Left kidney (tissue), 8 donors: ENCODE measurements at places on chromosomes 11 and 22.

DNA sequence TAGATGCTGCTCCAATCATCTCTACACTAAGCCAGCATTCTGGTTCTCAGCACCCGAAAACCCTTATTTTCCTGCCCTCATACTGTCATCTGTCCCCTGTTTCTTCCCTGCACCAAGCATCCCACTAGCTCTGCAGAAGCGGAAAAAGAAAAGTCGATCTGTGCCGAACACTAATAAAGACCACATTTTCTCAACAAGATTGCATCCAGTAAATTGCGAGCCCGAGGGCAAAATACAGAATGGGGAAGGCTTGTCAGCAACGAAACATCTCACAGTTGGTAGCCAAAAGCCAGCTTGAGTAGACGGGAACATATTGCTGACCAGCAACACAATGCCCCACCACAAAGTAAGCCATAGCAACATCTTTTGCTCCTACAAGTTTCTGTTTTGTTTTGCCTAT is 227.4 kb downstream of the CADM1 start:
- DNase-seq: no peak

DNA sequence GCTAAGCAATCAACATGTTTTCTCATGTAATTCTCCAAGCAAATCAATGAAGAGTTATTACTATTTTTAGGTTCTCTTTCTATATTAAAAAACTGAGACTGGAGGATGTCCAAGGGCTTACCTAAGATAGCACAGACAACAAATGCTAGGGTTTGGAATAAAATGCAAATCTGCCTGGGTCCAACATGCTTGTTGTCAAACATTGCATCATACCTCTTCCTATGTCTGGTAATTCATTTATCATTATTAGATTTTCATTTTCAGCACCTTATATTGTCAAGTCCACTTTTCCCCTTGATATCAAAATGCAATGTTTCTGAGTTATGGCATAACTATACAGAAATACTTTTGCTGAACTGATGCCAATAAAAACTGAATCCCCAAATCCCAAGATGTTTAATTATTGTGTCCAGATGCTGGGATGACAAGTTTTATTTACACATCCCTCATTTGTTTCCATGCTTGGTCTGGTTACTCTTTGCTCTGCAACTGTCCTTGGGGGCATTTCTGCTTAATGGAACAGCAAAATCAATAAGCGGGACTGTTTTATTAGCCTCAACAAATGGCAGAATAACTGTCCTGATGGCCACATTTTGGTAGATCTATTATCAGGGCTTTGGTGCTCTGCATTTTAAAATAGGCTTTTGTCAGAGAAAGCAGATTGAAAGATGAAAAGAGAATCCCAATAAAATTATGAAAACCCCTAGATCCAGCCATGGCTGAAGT is 86.0 kb downstream of the C11orf87 start:
- no peak for DNase-seq

- DNase-seq: no peak
These were observed 54.6 kb downstream of the SFI1 start for GRCh38 chr22:31550871-31551370.

GRCh38 chr11:9718147-9718546 is 54.3 kb downstream of the SWAP70 start:
- DNase-seq: no peak

GRCh38 chr11:69076129-69076791 is 27.5 kb downstream of the TPCN2 start:
- DNase-seq: no peak

DNA sequence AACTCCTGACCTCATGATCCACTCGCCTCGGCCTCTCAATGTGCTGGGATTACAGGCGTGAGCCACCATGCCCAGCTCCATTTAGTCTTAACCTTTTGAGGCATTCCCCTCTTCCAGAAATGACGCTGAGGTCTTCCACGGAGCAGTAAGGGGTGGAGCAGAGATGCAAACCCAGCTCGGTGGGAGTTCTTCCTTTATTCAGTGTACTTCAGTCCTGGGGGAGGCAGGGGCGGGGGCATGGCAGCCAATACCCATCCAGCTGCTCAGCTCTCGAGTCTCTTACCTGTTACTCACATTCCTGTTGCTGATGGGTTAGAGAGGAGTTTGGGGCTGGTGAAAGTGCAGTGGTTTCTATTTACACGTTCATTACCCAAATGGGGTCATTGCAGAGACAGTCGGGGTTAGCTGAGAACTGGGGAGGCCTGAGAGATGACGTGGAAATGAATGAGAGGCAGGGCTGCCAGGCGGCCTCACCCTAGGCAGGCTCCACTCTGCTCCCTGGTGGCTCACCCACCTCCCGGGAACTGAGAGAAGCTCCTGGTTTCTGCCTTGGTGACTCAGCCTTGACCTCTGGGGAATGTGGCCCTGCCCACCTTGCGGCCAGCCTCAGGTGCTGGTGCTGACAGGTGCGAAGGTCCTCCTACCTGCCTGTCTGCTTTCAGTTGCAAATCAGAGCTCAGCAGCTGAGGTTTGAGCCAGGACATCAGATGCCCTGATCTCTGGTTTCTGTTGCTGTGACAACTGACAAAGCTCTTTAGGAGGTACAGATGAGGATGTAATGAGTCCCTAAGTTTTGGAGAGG is 13.4 kb upstream of the ST14 start:
- DNase-seq: no peak

DNA sequence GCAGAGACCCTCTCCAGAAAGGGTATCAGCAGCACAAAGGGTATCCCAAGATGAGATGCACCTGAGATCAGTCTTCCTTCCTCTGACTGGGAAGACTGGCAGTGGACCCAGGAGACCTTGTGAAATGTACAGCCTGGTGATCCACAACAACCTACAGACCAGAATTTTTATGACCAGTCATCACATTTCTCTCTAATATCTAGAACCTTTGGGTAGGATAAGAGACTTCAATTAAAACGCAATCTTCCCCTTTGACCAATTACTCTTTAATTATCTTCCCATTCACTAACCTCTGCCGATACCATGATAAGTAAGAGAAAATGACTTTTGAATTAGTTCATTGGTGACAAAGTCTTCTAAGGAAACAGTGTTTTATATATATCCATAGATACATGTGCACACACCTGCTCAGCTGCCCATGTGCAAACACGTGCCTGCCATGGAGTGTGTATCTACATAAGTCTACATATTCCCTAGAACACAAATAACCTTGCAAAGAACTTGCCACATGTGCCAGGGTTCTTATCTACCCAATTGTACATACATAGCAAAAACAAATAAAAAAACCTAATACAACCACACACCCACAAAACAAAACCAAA is 44.2 kb upstream of the SLC5A1 start:
- DNase-seq: no peak

GRCh38 chr22:45575607-45576272 is 73.1 kb downstream of the FBLN1 start:
- DNase-seq: no peak

DNA sequence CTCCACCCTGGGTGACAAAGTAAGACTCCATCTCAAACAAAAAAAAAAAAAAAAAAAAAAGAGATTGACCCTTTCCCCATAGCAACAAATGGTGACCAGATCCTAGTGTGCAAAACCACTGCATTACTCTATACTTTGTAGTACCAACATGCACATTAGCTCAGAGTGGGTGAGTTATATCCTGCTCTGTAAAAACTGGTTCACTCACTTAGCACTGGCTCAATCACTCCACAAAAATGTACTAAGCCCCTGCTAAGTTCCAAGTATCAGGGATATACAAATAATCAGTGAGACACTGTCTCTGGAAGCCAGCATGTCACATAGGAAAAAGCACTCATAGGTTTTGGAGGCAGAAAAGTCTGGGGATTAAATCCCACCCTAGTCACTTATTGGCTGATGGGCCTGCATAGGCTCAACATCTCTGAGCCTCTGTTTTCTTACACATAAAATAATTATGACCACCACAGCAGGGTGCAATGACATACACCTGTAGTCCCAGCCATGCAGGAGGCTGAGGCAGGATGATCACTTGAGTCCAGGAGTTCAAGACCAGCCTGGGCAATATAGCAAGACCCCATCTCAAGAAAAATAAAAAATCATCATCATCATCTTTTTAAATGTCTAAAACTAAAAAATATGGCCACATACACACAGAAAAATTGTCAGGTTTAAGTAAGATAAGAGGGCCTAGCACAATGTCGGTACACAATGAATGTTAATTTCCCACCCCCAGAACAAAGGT is 11.9 kb downstream of the FAM168A start:
- no peak for DNase-seq

- no peak for DNase-seq
These were observed 31.5 kb downstream of the CDKN1C start for GRCh38 chr11:2853997-2854560.

- no peak for DNase-seq
These were observed 28.9 kb downstream of the C2CD3 start for GRCh38 chr11:74141908-74142307.

DNA sequence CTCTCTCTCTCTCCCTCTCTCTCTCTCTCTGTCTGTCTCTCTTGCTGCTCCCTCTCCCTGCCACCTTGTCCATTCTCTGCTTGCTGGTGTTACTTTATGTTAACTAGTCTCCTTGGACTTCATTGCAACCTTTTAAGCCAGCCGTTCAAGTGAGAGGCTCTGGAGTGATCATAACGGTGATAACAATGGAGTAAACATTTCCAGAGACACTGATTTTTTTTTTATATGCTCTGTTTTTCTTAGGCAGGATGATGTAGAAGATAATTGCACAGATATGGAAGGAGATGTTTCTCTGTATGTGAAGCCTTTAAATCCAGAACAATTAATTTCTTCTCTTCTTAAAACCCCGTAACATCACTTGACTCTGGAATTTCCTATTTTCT is 287.7 kb downstream of the TMEM135 start:
- no peak for DNase-seq

DNA sequence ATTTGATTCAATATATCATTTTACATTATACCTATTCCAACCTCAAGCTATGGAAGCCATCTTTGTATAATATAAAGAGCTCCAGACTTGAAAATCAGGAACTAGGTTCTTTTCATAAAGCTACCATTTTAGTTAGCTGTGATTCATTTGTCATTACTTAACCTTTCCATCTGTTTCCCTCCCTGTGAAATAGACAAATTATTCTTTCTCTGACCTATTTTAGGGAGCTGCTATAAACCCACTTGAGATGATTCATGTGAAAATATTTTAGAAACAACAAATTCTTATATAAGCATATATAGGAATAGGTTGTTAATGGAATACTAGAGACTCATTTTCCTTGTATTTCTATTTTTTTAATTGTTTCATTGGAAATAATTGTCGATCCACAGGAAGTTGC is 1012.1 kb downstream of the OPCML start:
- DNase-seq: no peak

- DNase-seq: no peak
These were observed 31.3 kb downstream of the GNB1L start for GRCh38 chr22:19823191-19823901.

DNA sequence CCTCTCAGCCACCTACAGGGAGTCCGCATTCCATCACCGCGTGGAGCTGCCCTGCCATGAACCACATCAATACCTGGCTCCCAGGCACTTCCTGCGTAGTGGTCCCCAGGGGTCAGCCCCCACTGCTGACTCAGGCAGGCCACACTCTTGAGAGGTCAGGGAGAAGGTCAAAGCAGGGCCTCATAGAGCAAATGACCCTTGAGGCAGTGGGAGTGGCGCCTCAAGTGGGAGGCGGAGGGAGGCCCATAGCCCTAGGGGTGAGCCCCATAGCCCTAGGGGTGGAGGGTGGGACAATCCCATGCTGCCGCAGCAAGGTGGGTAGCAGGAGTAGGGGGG is 5.0 kb downstream of the PRDX5 start:
- no peak for DNase-seq

- no peak for DNase-seq
These were observed 8.6 kb upstream of the OR51G1 start for GRCh38 chr11:4932751-4933150.

DNA sequence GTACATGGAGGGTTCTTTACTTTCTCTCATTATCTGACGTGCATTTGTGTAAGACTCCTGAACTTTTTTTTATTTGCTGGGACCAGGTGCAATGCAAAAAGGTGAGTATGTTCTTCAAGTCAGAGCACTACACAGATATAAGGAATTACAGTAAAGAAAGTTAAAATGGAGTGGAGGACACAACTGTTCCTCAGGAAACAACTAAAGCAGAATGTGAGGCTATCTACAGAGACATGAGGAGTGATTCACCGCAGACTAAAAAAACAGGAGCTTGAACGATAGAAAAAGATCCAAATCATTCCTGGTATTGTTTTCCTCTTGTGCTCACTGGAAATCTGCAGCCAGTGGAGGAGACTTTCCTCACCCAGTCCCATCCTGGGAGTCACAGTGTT is 106.2 kb downstream of the ABTB2 start:
- no peak for DNase-seq

DNA sequence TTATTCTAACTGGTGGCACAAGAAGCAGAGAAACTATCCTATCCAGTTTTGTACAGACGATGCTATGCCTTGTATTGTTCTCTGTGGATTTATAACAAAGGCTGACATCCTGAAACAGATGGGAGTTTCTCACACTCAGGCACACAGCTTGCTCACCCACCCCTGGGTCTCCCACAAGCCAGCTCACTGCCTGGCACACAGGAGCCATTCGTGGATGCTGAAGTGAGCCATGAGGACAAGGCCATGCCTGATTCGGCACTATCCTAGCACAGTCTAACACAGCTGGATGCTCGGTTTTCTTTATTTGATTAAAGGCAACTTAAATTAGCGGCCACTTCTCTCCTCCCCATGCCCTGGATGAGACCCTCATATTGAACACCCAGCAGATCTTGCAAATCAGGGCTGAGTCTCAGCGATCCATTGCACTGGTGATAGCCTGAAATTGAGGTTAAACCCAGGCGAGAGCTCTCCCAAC is 25.7 kb upstream of the TMPRSS4 start:
- DNase-seq: no peak

- no peak for DNase-seq
These were observed 26.2 kb upstream of the TP53AIP1 start for GRCh38 chr11:128968916-128969315.

GRCh38 chr22:46797355-46797754 is 34.9 kb downstream of the TBC1D22A start:
- no peak for DNase-seq

DNA sequence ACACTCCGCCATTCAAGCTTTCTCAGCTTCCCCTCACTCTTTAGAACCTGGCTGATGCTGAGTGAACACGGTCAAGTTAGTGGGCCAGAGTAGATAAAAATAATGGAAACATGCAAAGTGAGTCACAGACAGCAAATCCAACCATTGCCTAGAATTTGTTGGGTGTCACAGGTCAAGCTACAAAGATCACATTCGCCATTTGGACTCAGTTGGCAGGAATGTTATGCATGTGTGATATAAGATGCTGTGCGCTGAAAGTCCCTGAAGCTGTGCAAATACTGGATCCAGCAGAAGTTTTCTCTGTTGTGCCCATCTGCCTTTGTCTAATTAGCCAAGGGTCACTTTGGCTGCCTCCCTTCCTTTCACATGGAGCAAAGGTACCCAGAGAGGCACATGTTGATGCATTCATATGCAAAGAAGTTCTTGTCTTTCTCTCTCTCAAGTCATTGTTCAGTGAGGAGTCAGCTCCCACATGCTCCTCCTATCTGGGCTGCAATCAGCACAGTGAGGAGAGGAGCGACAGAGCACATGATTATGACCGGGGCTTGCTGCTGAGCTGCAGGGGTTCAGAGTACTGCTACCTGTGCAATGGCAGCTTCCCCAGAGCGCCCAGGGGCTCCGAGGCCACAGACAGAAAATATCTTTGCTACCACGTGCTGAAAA is 39.7 kb downstream of the FLI1 start:
- DNase-seq: no peak

GRCh38 chr11:30282289-30282631 is 40.6 kb upstream of the ARL14EP start:
- no peak for DNase-seq

- DNase-seq: no peak
These were observed 1447.5 kb downstream of the BRD1 start for GRCh38 chr22:48380016-48380665.
